Stimulated activated CD4-positive, alpha-beta T cell treated with anti-CD3 and anti-CD28 coated beads, TNF-alpha, amount 100 ng/mL, for 4 hours (primary cell): ENCODE measurements at places on chromosomes 12 and 14.

GRCh38 chr14:91284791-91285548, 40.5 kb upstream of the GPR68 start:
- no peak for DNase-seq

DNA sequence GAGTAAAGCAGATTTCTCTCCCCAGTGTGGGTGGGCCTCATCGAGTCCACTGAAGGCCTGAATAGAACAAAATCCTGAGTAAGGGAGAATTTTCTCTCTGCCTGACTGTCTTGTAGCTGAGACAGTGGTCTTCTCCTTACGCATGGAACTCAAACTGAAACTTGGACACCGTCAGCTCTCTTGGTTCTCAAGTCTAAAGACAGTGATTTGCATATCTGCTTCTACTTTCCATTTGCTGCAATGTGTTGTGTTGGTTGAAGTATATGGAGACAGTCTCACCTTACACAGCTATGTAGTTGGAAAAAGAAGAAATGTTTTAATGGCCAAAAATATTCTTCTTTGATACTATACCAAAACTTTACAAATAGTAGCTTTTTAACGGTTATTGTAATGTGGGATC, 160.2 kb upstream of the LMNTD1 start:
- no peak for DNase-seq

DNA sequence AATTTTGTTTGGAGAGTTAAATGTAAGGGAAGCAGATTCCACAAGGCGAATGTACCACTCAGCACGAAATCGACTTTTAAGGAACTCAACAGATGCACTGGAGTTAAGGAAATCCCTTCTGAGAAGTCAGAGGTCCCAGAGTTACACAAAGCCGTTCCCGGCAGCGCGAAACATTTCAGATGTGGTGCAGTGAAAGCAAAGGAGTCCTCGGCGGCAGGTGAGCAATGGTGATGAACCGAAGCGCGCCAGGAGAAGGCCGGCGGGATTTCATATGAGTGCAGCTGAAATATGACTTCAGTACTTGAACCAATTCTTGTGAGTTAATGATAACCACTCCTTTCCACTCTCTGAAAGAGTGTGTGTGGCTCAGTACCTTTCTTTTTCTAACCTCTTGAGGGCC, 183.2 kb downstream of the GRIP1 start:
- DNase-seq: no peak

DNA sequence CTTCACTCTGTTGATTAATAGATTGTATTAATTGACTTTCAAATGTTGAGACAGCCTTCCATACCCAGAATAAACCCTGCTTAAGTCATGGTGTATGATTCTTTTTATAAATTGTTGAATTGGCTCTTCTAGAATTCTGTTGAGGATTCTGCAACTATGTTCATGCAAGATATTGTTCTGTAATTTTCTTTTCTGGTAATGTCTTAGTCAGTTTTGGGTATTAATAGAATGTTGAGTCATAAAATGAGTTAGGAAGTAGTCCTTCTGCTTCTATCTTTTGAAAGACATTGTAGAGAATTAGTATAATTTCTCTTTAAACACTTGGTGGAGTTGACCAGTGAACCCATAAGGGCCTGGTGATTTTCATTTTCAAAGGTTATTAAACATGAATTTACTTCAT, 958.9 kb downstream of the LRFN5 start:
- no peak for DNase-seq

- no peak for DNase-seq
Observed at GRCh38 chr14:58747181-58747580, 109.4 kb downstream of the DACT1 start.

GRCh38 chr12:108629824-108630476, 3.7 kb downstream of the SELPLG start:
- DNase-seq: peak; percentile 38

DNA sequence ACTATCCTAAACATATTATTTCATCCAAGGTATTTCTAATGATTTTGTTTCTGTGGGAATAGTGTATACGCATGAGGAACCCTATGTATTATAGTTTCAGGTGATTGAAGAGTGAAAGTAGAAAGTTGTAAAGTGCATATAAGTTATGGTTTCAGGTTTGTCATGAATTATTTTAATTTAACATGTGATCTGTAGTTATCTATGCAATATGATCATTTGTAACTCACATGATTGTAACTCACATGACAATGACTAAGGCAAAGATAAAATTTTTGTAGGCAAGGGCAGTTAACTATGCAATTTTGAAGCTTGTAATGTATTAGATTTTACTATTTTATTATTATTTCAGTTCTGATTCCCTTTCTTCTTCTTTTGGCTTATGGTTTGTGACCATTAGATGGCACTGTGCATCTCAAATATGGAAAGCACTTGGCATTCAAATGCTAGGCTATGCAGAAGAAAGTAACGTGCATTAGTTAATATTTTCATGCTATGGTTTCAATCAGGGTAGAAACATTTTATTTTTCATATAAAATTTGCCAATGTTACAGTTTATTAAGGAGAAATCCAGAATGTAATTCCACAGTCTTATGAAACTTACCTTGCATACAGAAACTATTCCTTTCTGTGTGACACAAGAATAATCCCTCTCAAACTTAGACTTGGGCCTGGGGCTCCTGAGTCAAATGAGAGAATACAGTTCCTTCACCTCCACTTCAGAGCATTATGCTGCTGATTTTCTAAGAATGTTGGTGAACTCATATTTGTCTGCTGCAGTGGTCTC, 15.8 kb upstream of the TMEM30B start:
- DNase-seq: no peak

GRCh38 chr14:70009961-70010360, 130.7 kb downstream of the SMOC1 start:
- DNase-seq: no peak

DNA sequence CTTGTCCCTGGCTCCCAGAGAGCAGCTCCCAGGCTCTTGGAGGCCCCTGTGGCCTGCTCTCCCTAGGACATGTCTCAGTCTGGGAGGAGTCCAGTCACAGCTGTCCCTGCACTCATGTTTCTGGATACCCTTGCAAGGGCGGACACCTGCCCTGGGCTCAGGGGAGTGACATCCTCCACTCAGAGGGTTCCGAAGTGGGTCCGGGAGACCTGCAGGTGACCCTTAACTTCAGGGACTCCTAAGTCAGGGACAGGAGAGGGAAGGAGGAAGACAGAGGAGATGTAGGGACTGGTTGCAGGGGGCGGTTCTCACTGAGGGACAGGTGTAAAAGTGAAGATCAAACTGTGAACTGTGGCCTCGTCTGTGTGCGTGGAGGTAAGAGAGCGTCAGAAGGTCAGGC, 37.6 kb downstream of the CACNA2D4 start:
- DNase-seq: no peak

DNA sequence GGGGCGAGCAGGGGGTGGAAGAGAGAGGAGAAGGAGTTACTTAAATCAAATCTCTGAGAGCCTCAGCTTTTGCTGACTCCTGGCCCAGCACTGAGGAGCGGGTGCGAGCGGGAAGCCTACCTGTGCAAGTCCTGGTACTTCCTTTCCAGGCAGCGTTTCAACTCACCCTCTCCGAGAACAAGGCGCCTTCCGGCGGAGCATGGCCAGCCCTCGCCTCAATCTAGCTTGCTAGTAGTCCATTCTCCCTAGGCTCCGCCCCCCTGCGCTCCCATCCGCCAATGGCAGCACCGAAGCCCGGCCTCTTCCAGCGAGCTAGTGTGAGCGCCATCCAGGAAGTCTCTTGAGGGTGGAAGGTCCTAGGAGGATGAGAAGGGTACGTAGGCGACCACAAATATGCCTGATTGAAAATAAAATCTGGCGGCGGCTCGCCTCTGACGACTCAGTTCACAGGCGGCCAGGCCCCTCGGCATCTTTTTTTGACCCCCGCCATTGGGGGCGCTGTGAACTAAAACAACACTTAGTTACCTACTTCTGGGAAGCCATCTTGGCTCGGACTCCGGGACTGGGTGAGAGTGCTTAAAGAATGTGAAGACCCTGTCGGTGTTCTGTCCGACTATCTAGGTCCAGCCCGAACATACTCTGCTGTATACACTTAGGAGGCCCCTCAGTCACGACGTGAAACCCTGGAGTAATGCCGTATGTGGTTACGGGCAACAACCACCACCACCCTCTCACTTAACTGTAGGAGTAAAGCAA, at the start of gene CHD8:
Gene CHD8, minus strand, starts transcription at position 212 of the 756 bp plus-strand sequence. CDS start 24,480 bp downstream, outside the sequence.
- DNase-seq: peak; percentile 93

DNA sequence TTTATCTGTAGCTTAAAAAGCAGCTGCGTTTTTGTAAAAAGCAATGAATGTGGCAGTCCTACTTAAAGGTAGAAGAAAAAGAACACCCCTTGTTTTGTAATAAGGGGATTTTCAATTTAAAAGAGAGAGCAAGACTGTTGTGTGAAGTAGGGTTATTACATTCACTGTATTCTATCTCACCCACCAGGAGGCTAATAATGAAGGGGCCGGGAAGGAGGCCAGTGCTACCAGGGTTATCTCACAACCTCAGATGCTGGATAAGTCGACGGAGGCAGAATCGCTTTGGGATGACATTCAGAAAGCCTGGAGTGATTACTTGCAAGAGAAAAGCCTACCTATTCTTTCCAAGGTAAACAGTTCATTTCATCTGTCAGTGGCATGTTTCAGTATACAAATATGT, 97.7 kb downstream of the RMST start:
- DNase-seq: no peak

DNA sequence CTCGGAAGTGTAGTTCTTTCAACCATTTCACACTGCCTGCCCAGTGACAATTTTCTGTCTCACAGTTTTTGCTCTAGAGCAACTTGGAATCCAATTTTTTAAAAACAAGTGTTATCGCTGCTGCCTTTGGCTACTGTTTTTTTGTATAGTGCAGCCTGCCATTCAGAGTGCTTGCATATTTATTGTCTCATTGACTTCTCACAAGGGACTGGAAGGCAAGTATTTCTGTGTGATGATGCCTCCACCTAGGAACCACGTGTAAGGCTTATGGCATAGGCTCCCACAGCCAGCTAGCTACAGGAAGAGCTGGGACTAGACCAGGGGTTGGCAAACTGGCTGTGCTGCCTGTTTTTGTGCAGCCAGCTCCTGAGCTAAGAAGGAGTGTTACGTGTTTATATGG, 903 bp downstream of the PARPBP start:
- no peak for DNase-seq

GRCh38 chr14:50920482-50921230, 23.6 kb downstream of the PYGL start:
- DNase-seq: no peak

DNA sequence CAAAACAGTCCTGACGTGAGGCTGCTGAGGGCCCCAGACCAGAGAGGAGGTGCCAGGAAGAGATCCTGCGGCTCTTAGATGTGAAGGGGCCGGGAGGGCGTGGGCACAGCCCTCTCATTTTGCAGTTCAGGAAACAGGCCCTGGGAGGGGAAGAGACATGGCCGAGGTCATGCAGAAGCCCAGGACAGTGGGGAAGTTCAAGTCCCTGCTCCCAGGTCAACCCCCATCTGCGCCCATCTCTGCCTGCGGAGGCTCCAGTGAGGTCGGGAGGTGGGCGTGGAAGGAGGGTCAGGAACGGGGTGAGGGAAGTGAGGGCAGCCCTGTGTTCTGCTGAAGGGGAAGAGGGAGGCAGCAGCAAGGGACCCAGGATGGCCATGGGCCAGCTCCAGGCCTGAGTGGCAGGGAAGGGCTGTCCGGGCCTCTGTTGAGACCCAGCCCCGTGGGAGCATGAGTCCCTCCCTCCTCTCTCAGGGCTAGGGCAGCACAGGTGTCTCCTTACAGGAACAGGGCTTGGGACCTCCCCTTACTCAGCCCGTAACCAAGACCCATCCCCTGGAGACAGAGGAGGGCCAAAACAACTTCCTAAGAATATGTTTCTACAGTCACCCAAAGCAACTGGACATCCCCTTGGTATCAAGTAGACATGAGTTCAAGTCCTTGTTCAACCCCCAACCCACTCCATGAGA, 90.8 kb downstream of the LGMN start:
- DNase-seq: no peak
